Colonic mucosa (tissue), 4 donors: ENCODE measurements at places on chromosomes 3 and 15. TPM values are rescaled to one million over a fixed set of nuclear protein-coding genes. Genes with fewer than 3 reads are reported as not detected.

SERPINI1 gene
- total RNA-seq: 1.1 TPM

IMP3 gene
- 55.3 TPM for total RNA-seq

TM2D3 gene
- 33.7 TPM for total RNA-seq

HGD gene
- total RNA-seq: 37.6 TPM

ZNF80 gene
- total RNA-seq: not detected

CHRM5 gene
- not detected for total RNA-seq

- H3K36me3 ChIP-seq: no peaks in the 10 kb centered on the region
- H3K27ac ChIP-seq: no peak overlapping the region
- no peak overlapping the region for H3K4me3 ChIP-seq
- H3K4me1 ChIP-seq: no peaks in the 10 kb centered on the region
- no peak for DNase-seq
These were observed 26.9 kb upstream of the GOLGA8B start for GRCh38 chr15:34610354-34610753.

GRCh38 chr3:140096037-140096436, 161.1 kb downstream of the CLSTN2 start:
- no peak for DNase-seq
- H3K4me3 ChIP-seq: no peak overlapping the region
- no peaks in the 10 kb centered on the region for H3K4me1 ChIP-seq
- no peak overlapping the region for H3K27ac ChIP-seq

DNA sequence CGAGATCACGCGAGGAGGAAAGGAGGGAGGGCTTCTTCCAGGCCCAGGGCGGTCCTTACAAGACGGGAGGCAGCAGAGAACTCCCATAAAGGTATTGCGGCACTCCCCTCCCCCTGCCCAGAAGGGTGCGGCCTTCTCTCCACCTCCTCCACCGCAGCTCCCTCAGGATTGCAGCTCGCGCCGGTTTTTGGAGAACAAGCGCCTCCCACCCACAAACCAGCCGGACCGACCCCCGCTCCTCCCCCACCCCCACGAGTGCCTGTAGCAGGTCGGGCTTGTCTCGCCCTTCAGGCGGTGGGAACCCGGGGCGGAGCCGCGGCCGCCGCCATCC, 1.1 kb upstream of the SETD5 start:
- DNase-seq: peak; percentile 94
- no peaks in the 10 kb centered on the region for H3K27me3 ChIP-seq
- H3K4me1 ChIP-seq: peaks cover 16% of the 10 kb centered on the region
- H3K4me3 ChIP-seq: peak overlapping the region; percentile 47
- no peaks in the 10 kb centered on the region for H3K36me3 ChIP-seq
- peak overlapping the region; percentile 92 for H3K27ac ChIP-seq

- H3K27ac ChIP-seq: no peak overlapping the region
- no peaks in the 10 kb centered on the region for H3K4me1 ChIP-seq
- no peaks in the 10 kb centered on the region for H3K36me3 ChIP-seq
- H3K27me3 ChIP-seq: no peaks in the 10 kb centered on the region
- H3K4me3 ChIP-seq: no peak overlapping the region
- no peak for DNase-seq
These were observed 65.1 kb downstream of the NEK11 start for GRCh38 chr3:131091768-131092167.

DNA sequence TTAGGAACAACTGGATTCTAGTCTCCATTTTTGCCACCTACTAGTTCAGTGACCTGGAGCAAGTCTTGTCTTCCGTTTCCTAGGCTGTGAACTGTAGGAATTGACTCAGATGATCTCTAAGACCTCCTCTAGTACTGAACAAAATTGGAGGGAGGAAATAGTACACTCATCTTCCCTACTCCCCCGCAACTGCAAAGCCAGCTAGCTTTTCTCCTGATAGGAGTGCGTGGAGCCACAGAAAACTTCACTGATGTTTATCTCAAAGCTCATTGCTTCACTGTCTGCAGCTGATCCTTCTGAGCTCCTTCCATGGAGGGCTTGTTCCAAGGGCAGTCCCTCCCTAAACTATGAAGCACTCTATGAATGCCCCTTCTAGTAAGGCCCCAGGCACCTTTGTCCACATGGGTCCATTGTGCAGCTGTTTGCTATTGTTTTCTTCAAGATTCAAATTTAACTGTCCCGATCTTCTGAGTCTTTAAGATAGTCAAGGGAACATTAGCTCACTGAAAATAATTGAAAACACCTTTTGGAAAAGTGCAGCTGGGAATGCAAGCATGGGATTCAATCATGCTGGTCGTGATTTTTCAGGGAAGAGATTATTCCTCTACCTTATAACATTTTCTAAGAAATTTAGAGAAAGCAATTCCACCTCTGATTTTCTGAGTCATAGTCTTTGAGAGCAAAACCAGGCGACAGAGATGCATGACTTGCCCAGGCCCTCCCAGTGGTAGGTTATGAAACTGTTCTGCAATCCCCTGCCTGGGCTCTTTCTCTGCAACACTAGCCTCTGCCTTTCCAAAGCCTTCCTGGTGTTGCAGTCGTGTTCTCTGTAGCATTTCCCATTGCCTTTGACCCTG, 24.3 kb downstream of the FILIP1L start:
- H3K36me3 ChIP-seq: no peaks in the 10 kb centered on the region
- no peaks in the 10 kb centered on the region for H3K27me3 ChIP-seq
- H3K4me3 ChIP-seq: no peak overlapping the region
- no peaks in the 10 kb centered on the region for H3K4me1 ChIP-seq

- H3K36me3 ChIP-seq: no peaks in the 10 kb centered on the region
- H3K27ac ChIP-seq: no peak overlapping the region
- H3K27me3 ChIP-seq: no peaks in the 10 kb centered on the region
- no peak overlapping the region for H3K4me3 ChIP-seq
- DNase-seq: no peak
These were observed 96.7 kb upstream of the MYZAP start for GRCh38 chr15:57495041-57495440.

DNA sequence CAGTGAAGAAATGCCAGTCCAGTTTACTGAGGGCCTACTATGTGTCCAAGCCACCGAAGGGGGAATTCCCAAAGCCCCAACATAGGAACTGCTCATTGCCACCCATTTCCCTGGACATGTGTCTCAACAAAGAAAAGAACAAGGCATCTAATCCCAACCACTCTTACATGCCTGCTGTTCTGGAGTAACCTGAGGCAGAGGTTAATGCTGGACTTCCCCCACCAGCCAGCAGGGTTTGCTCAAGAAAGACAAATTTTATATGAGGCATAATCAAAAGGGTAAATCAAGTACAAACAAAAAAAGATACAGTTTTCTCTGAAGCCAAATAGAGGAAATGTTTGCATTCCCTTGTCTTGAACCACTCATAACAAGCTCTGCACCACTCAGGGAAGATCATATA, 4.1 kb downstream of the ADCY5 start:
- no peak for DNase-seq
- H3K27me3 ChIP-seq: peaks cover 15% of the 10 kb centered on the region
- H3K27ac ChIP-seq: no peak overlapping the region
- H3K4me1 ChIP-seq: peaks cover 6% of the 10 kb centered on the region
- H3K36me3 ChIP-seq: no peaks in the 10 kb centered on the region

DNA sequence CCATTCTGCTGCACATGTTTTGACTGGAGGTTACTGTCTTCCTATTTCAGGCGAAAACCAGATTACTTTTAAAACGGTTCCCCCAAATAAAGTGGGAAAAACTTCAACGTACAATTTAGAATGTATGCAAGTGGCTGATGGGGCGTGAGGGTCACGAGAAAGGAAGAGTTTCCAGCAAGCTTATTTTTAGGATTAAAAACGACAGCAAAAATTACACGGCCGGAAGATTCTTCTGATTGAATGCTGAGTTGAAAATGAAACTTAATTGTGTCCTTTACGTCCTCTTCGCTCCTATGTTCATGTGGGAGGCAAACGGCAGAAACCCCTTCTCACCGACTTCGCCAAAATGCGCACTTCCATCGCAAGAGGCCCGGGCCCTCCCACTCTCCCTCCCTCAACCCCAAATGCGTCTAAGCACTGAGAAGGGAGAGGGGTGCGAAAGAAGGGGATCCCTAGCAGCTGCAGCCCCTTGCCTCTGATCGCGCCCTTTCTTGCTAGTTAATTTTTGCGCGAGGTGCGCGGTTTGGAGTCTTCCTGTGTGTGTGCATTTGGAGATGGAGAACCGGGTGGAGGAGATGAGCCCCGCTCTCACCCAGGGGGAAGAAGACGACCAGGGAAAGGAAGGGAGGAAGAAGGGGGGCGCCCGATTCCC, 656 bp downstream of the CD47 start:
- no peaks in the 10 kb centered on the region for H3K36me3 ChIP-seq
- peak overlapping the region; percentile 92 for H3K4me3 ChIP-seq
- peak overlapping the region; percentile 92 for H3K27ac ChIP-seq
- DNase-seq: peak; percentile 40
- peaks cover 5% of the 10 kb centered on the region for H3K4me1 ChIP-seq

- H3K27me3 ChIP-seq: no peaks in the 10 kb centered on the region
- DNase-seq: no peak
- H3K4me1 ChIP-seq: no peaks in the 10 kb centered on the region
- H3K4me3 ChIP-seq: no peak overlapping the region
- H3K36me3 ChIP-seq: no peaks in the 10 kb centered on the region
- no peak overlapping the region for H3K27ac ChIP-seq
These were observed 167.0 kb upstream of the ANKRD28 start for GRCh38 chr3:15964605-15965442.

DNA sequence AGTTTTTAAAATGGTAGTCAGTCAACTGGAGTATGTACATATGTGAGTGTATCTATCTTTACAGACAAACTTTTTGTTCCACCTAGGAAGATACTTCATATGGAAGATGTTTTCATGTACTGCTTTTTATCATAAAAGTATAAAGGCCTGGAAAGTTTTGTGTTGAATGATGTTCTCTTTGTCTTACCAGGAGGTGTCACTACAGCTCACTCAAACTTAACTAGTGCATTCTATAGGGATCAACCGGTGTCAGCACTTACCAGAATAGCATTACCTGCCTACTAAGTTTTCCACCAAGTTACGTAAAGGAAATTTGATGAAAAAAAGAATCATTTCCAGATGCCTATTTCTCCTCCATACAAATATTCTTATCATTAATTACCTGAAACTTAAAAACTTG, 522.6 kb upstream of the SEMA6D start:
- no peak for DNase-seq
- H3K4me1 ChIP-seq: no peaks in the 10 kb centered on the region
- H3K36me3 ChIP-seq: no peaks in the 10 kb centered on the region

GRCh38 chr3:66442254-66443117, 58.3 kb downstream of the LRIG1 start:
- no peaks in the 10 kb centered on the region for H3K27me3 ChIP-seq
- H3K36me3 ChIP-seq: no peaks in the 10 kb centered on the region
- H3K4me1 ChIP-seq: peaks cover 33% of the 10 kb centered on the region
- H3K4me3 ChIP-seq: no peak overlapping the region
- H3K27ac ChIP-seq: peak overlapping the region; percentile 63
- DNase-seq: peak; percentile 91

- H3K27me3 ChIP-seq: no peaks in the 10 kb centered on the region
- H3K36me3 ChIP-seq: no peaks in the 10 kb centered on the region
- no peak for DNase-seq
These were observed 43.1 kb upstream of the ADPGK start for GRCh38 chr15:72826611-72827010.

DNA sequence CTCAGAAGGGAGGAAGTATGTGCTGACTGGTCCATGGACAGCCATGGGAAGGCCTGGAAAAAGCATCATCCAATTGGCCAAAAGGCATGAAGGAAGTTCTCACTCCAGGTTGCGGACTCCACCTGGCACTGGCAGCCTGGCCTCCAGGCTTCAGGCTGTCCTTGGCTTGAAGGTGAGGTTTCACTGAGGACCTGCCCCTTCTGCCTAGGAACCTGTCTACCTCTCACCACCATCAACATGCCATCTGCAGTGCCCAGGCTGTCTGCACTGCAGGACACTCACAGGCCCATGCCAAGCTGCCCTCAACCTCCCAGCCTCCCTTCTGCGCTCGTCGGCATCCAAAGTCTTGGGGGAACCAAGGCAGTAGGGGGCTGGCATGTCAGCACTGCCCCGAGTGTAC, 51.1 kb downstream of the CEP70 start:
- H3K27ac ChIP-seq: no peak overlapping the region
- H3K36me3 ChIP-seq: no peaks in the 10 kb centered on the region
- H3K4me3 ChIP-seq: no peak overlapping the region
- H3K27me3 ChIP-seq: no peaks in the 10 kb centered on the region

GRCh38 chr15:56868170-56868569, 50.3 kb upstream of the TCF12 start:
- no peak overlapping the region for H3K27ac ChIP-seq
- H3K4me3 ChIP-seq: no peak overlapping the region
- no peaks in the 10 kb centered on the region for H3K27me3 ChIP-seq
- no peak for DNase-seq
- no peaks in the 10 kb centered on the region for H3K4me1 ChIP-seq
- H3K36me3 ChIP-seq: no peaks in the 10 kb centered on the region

DNA sequence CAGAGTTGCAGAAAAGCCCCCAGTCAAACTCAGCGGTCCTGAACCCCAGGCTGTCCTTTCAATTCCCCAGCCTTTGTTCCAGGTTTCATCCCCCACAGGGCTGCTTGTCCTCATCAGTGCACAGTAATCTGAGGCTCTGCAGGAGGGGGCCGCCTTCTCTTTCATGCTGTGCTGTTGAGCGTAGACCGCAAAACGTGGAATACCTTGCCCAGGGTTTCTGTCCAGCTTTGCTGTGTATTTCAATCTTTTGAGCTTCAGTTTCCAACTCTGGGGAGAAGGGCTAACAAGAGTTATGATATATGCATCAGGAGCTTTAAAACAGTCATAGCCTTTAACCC, 64.8 kb downstream of the FAM43A start:
- no peaks in the 10 kb centered on the region for H3K4me1 ChIP-seq
- no peak overlapping the region for H3K4me3 ChIP-seq
- no peaks in the 10 kb centered on the region for H3K36me3 ChIP-seq

DNA sequence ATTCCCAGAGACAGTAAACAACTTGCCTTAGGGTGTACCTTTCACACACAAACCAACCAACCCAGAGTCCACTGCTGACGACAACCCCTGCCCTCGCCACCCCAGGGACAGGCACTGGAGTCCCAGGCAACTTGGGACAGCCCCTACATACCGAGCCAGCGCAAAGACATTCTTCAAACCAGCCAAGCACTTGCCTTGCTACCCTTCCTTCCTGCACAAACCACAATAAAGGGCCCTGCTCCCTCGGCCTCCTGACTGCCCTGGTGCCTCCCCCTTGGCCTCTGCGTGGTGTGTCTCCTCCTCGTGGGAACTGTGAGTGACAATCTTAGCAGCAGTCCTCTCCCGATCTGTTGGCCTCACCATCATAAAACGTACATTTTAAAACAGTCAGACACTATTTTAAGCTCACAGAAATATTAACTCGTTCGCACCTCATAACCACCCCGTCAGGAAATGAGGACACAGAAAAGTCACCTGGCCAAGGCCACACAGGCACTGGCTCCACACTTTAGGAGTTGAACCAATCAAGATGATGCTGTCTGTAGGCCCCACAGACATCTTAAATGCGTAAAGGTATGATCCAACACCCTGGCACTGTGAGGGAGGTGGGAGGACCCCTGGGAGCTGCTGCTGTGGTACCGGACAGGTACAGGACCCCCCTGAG, 113.8 kb downstream of the ADCY5 start:
- no peak overlapping the region for H3K27ac ChIP-seq
- DNase-seq: no peak
- no peaks in the 10 kb centered on the region for H3K36me3 ChIP-seq
- H3K4me3 ChIP-seq: no peak overlapping the region
- H3K4me1 ChIP-seq: no peaks in the 10 kb centered on the region
- H3K27me3 ChIP-seq: no peaks in the 10 kb centered on the region
